T-cell (primary cell): ENCODE measurements at places on chromosomes 6 and 20.

GRCh38 chr20:53582574-53583351 is 10.9 kb downstream of the ZNF217 start:
- peak; percentile 77 for DNase-seq

GRCh38 chr6:140956571-140957369 is 1176.0 kb upstream of the GJE1 start:
- DNase-seq, result no peak

DNA sequence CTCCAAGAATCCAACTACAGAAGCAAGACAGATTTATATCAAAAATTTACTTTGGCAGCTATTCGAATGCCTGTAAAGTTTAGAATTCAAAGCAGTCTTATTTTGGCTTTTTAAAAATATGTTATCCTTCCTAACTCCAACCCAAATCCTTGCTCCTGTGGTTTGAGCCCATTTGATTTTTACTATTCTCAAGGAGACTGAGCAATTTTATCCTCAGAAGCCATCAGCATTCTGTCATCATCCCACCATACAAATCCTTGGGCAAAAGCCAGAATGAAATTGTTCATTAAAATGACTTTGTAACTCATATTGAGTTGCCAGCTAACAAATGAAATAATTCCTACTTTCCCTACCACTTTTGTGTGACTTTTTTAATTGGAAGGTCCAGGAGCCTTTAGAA is 392.8 kb downstream of the ADGRB3 start:
- no peak for DNase-seq

DNA sequence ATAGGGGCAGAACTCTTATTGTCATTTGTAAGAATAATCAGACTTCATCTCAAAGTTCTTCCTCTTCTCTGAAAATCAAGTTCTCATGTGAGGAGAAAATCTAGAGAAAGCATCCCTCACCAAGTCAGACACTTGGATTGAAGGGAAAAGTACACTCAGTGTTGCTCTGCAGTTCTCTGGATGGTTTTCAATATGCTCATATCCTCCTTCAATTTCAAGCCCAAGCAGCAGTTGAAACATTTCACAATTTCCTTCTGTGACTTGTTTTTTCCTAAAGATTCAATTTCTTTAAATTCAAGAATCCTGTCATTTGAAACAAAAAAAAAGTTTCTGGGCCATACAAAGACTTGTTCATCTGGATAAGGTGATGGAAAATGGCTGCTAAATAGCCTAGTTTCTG is 140.2 kb upstream of the AHI1 start:
- no peak for DNase-seq

DNA sequence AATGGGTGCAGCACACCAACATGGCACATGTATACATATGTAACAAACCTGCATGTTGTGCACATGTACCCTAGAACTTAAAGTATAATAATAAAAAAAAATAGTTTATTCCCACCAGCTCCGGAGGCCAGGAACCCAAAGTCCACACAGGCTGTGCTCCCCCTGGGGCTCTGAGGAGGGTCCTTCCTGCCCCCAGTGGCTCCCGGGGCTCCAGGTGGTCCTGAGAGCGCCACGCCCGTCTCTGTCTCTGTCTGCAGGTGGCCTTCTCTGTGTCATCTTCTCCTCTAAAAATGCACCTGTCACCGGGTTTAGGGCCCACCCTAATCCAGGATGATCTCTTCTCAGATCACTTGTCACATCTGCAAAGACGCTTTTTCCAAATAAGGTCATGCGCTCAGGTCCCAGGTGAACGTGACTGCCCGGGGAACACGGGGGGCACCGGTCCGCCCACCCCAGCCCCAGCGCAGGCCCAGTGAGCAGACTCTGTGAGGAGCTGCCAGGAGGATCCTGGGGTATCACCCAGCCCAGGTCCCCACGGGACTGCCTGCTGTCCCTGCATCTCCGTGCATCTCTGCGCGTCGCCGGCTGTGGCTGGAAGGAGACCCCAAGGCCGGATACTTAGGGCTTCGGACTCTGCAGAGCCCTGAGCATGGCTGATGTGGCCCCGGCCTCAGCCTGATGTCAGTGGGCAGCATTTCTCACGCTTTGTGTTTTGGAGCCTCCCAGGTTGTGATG is 11.8 kb downstream of the SLCO4A1 start:
- DNase-seq, result no peak
